Omental fat pad (tissue), 4 donors: ENCODE measurements at places on chromosomes 3 and 15. TPM values are rescaled to one million over a fixed set of nuclear protein-coding genes. Genes with fewer than 3 reads are reported as not detected.

DNA sequence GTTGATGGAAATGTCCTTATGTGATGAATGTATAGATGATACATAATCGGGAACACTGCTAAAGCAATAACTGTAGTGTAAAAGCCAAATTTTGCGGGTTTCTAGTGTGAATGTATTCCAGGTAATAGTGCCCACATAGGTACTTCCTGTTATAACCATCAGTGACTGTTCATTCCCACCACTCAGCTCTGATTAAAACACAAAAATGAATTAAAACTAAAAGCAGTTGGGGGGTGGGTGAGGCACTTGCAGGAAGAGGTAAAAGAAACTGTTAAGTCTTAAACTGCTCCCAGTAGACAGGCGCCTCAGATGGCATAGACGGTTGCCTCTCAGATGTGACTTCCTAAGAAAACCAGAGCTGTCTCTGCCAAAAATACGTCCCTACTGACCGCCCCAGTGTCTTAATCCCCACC, 893 bp upstream of the MTHFS start:
- DNase-seq, result no peak

GRCh38 chr3:140344082-140344454, 333.8 kb upstream of the TRIM42 start:
- no peak for DNase-seq

GRCh38 chr3:55826731-55827496, 339.8 kb upstream of the WNT5A start:
- DNase-seq, result no peak

GRCh38 chr3:130601442-130601971, 84.5 kb downstream of the COL6A6 start:
- DNase-seq, result no peak

DNA sequence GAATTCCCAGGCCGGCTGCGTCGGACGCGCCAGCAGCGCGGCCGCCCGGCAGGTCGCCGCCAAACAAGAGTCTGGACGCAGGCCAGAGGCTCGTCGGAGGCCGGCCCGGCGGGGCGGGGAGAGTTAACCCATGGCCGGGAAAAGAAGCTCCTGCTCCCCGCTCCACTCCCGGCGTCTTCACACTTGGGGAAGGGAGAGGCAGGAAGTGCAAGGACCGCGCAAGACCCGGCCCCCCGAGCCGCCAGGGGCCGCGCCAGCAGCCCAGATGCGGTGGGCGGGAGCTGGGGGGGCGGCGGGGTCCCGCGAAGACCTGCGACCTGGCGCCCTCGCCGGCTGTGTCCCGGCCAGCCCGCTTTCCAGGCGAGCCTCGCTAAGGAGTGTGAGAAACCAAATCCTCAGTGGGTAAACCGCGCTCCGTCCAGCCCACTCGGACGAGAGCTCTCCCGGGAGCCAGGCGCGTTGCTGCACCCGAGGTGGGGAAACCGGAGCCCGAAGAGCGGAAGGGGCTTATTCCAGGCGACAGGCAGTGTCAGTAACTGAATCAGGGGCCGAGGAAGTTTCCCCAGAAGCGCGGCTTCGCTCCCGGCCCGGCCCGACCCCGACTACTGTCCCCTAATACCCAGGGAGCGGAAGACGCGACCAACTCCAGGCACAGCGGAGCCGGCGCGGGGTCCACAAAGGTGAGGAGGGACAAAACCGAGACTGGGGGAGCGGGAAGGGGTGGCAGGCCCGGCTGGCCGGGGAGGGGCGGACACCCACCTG, 721 bp downstream of the ADAMTS7 start:
- DNase-seq, result no peak

- DNase-seq, result no peak
Measured at GRCh38 chr15:59553879-59554735, 57.5 kb upstream of the GCNT3 start.

DNA sequence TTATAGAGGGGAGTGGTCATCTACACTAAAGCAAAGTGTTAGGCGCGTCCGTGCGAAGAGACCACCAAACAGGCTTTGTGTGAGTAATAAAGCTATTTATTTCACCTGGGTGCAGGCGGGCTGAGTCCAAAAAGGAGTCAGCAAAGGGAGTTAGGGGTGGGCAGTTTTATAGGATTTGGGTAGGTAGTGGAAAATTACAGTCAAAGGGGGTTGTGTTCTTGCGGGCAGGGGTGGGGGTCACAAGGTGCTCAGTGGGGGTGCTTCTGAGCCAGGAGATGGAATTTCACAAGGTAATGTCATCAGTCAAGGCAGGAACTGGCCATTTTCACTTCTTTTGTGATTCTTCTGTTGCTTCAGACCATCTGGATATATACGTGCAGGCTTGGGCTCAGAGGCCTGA, 47.1 kb downstream of the OIP5 start:
- DNase-seq, result no peak

GRCh38 chr3:196414469-196414868, 17.8 kb downstream of the UBXN7 start:
- DNase-seq, result no peak

- DNase-seq, result no peak
Measured at GRCh38 chr3:195080125-195080524, 190.8 kb downstream of the XXYLT1 start.

DNA sequence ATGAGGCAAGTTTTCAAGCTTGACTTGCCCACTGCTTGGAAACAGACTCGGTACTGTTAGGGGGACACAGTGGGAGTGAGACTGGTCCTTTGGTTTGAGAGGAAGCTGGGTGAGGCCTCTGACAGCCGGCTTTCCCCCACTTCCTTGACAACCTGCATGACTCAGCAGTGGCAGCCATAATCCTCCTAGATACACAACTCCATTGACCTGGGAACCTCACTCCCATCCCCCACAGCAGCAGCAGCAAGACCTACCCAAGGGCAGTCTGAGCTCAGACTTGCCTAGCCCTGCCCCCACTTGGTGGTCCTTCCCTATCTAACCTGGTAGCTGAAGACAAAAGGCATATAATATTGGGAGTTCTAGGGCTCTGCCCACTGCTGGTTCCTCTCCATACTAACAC, 1043.5 kb upstream of the ALCAM start:
- DNase-seq, result no peak

GRCh38 chr3:110795163-110795562, 276.5 kb upstream of the NECTIN3 start:
- DNase-seq, result no peak

DNA sequence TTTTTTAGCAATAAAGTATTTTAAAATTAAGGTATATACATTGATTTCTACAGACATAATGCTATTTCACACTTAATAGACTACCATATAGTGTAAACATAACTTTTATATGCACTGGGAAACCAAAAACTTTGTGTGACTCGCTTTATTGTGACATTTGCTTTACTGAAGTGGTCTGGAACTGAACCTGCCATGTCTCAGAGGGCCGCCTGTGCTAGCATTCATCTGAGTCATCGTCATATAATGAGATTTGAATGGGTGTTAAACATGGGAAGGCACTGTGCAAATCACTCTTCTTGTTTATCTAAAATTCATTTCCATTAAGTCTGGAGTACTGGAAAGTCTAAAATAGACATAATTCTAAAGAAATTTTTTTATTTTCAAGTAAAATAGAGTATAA, 12.9 kb downstream of the EIF2AK4 start:
- DNase-seq, result no peak

- DNase-seq, result peak; percentile 92
Measured at GRCh38 chr3:141460097-141460704, 26.6 kb upstream of the RASA2 start.

GRCh38 chr15:70547846-70548487, 215.4 kb downstream of the UACA start:
- no peak for DNase-seq

DNA sequence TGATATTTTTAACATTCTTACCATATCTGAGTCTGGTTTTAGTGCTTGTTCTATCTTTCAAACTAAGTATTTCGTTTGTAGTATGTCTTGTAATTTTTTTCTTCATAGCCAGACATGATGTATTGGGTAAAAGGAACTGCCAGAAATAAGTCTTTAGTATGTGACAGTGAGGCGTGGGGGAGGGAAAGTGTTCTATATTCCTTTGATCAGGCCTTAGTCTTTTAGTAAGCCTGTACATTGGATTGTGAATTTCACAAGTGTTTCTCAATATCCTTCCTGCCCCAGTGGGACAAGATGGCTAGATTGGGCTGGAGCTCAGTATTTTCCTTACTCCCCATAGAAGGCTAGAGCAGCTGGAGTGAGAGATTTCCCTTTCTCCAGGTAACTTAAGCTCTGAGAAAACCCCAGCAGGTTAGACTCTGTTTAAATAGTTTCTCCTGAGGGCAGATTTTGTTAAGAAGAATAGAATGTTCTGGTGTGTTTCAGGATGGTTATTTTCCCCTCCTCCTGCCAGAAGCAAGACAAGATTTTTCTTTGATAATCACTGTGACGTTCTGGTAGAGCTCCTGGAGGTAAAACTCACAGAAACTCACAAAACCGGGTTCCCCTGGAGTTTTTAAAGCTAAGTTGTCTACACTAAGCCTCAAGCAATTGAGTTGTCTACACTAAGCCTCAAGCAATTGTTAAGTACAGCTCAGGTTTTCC, 140.7 kb upstream of the ARPP21 start:
- no peak for DNase-seq

DNA sequence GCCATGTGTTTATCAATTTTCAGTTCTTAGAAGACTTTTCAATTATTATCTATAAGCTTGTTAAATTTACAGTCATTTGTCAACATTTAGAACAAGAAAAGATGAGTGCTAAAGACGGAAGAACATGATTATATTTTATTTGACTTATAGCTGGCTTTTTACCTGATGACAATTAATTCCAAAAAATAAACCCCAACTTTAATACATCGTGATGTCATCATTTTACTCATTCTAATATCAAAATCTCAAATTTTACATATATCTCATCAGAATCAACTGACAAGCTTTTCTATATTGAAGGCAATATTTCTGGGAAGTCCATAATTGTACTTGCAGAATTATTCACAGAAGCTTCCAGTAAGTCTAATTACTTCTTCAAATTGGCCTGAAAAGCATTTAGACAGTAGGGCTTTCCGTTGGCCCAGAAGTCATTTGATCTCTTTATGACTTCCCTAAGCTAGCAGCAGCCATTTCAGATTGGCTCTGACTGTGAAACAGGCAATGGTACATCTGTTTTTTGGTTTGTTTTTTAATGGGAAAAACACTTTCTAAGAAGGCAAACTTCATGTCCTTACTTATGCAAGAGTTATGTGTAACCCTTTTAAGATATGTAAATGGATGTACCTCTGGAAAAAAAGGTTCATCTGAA, 234.7 kb upstream of the PLSCR5 start:
- DNase-seq, result no peak

DNA sequence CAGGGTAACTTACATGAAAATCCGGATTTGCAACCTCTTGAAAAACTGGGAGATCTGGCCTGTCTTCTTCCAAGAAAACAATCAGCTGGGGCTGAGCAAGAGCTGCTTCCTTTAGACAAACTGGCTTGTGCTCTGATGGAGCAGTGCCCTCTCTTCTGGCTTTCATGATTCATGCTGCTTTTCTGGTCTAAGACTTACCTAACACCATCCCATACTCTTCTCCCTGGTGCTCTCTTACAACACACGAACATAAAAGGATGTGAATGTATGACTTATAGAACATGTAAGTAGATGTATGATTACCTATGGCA, 9.9 kb downstream of the TJP1 start:
- no peak for DNase-seq

Gene GP5
- total RNA-seq, result not detected

Gene CHRNA7
- 1.3 TPM for total RNA-seq

Gene RTP3
- total RNA-seq, result not detected

Gene NTRK3
- 0.75 TPM for total RNA-seq

Gene ZIC1
- total RNA-seq, result not detected

Gene TGM4
- not detected for total RNA-seq

Gene TMEM41A
- total RNA-seq, result 12.5 TPM

Gene RASL12
- total RNA-seq, result 4.6 TPM

Gene GOLGA8S
- total RNA-seq, result 0.25 TPM

Gene STRA6
- total RNA-seq, result not detected

Gene MBD4
- 29.3 TPM for total RNA-seq

Gene CPN2
- total RNA-seq, result 0.50 TPM

Gene FGF7
- 77.1 TPM for total RNA-seq

Gene TM4SF4
- total RNA-seq, result not detected

Gene OR5K2
- total RNA-seq, result not detected

Gene MCF2L2
- 0.84 TPM for total RNA-seq

Gene MESP2
- total RNA-seq, result not detected

Gene SEMA6D
- total RNA-seq, result 5.4 TPM

Gene TGM5
- 0.94 TPM for total RNA-seq
